ENCODE measurements at places on chromosomes 11 and 22.

DNA sequence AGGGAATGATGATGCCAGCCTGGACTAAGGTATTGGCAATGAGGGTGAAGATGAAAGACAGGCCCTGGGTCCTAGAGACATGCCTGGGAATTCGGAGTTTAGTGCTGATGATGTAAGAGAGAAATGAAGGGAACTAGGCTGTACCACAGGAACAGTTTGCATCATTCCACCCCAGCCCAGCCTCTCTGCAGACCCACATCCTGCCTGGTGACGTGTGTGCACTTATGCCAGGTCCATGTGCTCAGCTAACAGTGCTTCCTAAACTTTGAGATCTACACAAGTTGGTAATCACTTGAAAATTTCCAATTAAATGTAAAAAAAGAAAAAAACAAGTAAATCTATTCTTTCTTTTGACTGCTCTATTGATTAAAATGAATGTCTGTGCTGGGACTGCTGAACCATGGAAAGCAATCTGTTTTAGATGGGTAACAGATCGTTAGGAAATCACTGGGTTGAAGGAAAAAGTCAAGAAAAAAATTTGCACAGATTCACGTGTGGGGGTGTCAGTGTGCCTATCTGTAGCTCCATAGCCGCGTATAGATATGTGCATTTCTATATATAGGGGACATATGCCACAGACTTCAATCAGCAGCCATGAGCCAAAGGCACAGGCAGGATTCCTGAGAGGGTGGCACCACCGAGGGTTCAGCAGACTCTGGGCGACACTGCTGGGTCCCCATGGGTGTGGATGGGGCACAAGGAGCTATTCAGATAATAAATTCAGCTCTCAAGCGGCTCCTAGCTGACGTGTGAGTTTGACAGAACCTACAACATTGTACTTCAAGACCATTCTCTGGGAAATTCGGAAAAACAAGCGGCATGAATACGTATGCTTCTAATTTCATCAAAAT lies 131.1 kb upstream of the OPCML start:
- no peak for DNase-seq

DNA sequence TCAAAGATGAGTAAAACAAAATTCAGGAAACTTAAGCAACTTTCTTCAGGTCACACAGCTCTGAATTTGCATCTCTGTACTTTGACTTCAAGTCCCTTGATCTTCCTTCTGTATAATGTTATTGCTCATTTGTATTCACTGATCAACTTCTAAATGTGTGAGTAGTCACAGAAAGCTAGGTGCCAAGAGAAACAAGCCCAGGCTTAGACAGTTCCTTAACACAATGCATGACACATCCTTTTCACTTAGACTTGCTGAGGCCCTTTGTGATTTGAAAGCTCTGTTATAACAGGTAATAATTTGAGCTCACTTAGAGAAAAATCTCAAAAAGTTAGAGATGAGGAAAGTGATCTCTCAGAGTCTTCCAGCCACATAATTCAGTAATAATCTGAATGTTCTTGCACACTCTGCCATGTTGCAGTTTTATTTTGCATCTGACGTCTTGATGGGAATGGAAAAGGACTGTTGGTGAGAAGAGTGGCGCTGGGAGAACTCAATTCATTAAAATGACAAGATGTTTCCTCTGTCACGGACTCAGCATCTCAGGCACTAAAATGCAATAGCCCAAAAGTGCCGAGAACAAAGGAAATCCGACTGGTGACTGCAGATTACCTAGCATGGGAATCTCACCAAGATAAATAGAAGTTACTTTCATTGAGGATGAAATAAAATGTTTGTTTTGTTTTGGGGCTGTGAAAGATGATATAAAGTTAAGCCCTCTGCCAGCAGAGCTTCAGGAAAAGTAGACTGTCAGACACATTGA lies 665.3 kb downstream of the OPCML start:
- DNase-seq = no peak

GRCh38 chr11:128827191-128827893 lies 39.8 kb downstream of the KCNJ1 start:
- no peak for DNase-seq

DNA sequence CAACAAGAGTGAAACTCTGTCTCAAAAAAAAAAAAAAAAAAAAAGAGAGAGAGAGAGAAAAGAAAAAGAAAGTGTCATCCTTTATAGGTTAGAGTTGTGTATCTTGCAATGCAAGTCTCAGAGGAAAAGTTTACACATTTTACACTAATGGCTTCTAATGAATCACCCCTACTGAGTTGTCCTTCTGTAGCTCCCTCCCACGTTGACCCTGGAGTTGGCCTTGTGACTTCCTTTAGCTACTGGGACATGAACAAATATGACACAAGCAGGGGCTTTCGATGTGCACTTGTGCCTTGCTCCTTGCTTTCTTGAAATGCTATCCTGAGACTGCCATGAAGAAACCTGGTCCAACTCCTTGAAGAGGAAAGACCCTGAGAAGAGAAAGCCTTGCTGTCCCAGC lies 2.4 kb upstream of the SMCO4 start:
- no peak for DNase-seq

- no peak for DNase-seq
Observed at GRCh38 chr11:76026281-76026680, 180.0 kb downstream of the WNT11 start.

- no peak for DNase-seq
Observed at GRCh38 chr22:23410411-23410810, 169.7 kb downstream of the IGLL1 start.

GRCh38 chr11:114472661-114473060 lies 33.4 kb downstream of the REXO2 start:
- DNase-seq = no peak

DNA sequence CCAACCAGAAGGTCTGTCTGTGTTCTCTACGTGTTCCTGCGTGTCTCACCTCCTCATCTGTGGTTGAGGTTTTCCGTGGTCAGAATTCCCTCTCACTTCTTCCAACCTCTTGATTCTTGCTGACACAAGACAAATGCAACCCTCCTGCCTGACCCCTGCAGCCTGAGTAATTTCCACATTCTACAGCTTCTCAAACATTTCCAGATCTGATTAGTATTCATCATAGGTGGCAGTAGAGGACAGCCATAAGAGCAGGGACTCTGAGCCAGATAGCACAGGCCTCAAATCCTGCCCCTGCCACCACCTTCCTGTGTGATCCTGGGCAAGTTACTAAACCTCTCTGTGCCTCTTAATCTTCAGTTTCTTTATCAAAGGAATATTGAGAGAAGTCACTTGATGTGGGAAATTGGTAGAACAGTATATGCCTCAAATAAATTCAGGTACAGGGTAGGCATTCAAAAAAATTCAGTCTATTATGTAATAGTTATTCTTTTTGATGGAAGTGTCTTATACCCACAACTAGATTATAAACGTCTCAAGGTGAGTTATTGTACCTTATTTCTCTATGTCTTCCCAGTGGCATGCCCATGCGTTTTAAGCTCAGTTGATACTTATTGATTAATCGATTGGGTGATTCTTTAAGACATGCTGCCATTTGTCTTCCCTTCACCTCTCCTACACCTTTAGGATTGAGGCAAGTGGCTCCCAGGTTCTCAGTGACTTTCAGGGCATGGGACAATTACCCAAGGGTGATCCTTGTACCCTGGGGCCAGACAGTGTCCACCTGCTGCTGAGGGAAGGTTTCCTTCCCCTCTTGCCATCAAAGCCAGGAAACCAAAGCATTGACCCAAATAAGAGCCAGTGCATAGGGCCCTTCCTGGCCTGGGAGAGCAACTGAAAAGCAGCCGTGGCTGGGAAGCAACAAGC lies 19.6 kb downstream of the POU2AF1 start:
- no peak for DNase-seq

GRCh38 chr22:50704510-50705218 lies 32.0 kb downstream of the SHANK3 start:
- DNase-seq = no peak

GRCh38 chr22:38485783-38486182 lies 17.9 kb downstream of the KDELR3 start:
- no peak for DNase-seq

- DNase-seq = peak; percentile 73
Observed at GRCh38 chr11:61061081-61061826, 41.0 kb upstream of the CD5 start.

DNA sequence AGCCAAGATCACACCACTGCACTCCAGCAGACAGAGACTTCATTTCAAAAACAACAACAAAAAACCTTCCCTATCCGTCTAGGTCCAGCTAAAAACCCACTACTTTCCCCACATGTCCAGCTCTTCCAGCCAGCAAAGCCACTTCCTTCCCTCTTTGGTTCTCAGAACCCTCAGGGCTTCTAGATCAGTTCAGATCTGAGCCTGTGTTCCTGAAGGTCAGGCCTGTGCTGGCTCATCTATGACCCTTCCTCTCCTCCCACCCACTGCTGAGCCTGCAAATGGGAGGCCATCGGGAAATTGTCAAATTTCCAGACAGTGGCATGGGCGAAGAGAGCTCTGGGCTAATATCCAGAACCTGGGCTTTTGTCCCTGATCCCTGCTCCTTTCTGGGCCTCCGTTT lies 37.8 kb downstream of the SLCO2B1 start:
- DNase-seq = no peak

DNA sequence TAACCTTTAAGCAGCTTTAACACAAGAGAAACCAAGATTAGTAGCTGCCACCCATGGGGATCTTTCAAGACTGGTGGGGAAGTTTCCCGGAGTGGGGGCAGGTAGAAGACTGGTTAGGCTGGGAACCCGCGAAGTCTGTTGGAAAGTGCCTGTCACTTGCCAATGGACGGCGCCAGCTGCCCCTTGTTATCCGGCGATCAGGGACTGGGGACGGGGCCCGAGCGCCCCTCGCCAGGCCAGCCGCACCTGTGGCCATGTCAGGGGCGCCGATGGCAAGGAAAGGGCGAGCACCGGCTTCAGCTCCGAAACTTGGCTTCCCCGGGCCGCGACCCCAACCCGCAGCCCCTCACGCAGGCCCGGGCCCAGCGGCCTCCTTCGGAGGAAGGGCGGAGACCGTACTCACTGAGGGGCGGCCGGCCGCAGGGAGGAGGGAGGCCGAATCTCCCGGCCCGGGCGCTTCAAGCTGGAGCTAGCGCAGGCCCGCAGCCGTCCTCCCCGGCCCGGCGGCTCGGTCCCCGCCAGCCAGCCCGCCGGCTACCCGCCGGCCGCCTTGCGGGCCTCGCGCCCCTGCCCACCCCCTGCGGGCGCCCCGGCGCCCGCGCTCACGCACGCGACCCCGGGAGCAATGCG lies 539 bp downstream of the EIF4ENIF1 start:
- DNase-seq = no peak

DNA sequence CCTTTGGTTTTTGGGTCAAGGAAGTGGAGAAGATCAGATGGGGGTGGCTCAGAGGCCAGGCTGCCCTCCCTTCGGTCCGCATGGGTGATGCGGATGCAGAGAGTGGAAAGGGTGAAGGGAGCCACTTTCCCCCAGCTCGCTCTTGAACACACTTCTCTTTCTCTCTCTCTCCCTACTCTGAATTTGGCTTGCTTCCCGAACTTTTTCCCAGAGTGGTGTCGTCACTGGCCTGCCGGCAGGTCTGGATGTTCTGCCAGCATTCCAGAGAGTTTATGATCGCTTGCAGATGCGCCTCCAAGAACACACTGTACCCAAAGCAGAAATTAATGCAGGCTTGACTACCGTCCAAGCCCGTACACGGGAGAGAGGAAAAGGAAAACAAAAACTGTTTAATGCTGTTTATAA lies 103.2 kb downstream of the ZBTB16 start:
- no peak for DNase-seq

- no peak for DNase-seq
Observed at GRCh38 chr22:17064498-17065100, 20.2 kb upstream of the IL17RA start.

- DNase-seq = no peak
Observed at GRCh38 chr22:27482402-27482801, 319.2 kb downstream of the MN1 start.

- no peak for DNase-seq
Observed at GRCh38 chr11:123584737-123585136, 69.7 kb downstream of the SCN3B start.

GRCh38 chr11:35951680-35952079 lies 7.8 kb downstream of the LDLRAD3 start:
- no peak for DNase-seq

DNA sequence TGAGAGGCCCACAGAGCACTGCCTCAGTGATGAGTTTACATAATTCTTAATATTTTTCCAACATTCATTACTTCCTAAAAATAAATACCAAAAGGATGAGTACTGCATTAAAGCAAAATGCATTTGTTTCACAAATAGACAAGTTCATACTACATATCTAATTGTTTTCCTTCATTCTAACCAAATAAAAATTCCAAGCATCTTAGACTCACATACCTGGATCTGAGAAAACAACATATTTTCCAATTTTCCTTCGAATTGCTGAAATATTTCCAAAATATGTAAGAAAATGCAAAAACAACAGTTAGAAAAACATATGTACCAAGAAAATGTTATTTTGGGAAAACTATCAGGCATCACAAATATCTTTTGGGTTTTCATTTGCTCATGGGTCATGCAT lies 127.9 kb upstream of the CEP126 start:
- DNase-seq = no peak

DNA sequence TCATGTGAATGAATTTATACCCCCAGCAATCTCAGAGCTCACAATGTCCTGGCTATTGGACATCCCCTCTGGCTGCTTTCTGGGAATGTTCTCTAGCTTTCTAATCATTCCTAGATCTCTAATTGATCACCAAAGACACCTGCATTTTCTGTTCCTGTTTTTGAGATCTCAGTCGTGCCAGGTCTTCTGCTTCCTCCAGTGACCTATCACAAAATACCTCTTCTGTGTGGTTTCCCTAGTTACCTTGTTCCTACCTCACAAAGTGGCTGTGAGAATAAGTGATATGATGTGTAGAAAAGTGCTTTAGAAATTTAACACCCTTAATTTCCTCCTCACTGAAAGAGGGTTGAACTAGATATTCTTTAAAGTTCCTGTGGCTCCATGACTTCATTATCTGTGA lies 92.2 kb downstream of the LUZP2 start:
- no peak for DNase-seq
